ENCODE measurements at places on chromosomes 16 and 17.

GRCh38 chr17:28514561-28515002 lies 8.4 kb downstream of the FOXN1 start:
- DNase-seq: no peak

GRCh38 chr16:78142788-78143187 lies 43.3 kb downstream of the WWOX start:
- DNase-seq: no peak

DNA sequence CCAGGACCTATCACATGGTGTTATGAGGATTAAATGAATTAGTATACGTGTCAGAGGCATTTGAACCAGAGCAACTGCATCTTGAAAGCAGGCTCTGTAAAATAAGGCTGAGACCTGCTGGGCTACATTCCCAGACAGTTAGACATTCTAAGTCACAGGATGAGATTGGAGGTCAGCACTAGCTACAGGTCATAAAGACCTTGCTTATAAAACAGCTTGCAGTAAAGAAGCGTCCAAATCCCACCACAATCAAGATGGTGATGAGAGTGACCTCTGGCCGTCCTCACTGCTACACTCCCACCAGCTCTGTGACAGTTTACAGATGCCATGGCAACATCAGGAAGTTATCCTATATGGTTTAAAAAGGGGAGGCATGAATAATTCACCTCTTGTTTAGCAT lies 71.8 kb downstream of the IRF8 start:
- DNase-seq: peak; percentile 77

- DNase-seq: no peak
Observed at GRCh38 chr17:41974658-41975057, 8.1 kb downstream of the CNP start.

GRCh38 chr17:22503322-22503899 lies 811.1 kb downstream of the KCNJ18 start:
- DNase-seq: no peak

DNA sequence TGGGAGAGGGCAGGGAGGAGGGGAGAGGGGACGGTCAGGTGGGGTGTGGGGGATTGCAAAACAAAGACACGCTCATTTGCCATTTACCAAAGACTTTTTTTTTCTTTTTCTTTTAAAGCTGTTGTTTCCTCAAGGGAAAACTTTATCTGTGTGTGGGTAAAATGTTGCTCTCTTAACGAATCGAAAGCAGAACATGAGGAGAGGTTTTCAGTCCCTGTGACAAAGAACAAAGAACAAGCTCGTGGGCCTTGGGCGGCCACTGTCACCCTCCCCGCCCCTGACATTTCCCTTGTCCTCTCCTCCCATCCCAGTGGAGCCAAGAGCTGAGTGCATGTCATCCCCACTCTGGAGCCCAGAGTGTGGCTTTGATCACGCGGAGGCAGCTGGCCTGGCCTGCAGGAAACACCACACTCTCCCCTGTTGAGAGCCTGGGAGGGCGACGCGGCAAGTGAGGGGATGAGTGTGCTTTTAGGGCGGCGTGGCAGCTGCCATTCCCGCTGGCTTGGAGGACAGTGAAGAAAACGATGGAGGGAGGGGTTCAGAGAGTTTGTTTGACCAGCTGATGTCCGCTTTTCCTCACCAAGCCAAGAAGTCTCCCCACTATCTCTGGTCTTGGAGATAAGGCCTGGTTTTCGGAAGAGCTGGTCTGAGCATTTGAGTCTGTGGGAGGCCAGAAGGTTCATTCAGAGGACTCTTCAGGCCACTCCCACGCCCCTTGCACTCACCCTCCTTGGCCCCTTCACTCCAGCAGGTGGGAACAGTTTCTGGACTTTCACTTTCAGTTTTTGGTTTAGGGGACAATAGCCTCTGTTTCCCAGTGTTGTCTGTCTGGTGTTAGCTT lies 11.4 kb downstream of the CCR7 start:
- DNase-seq: no peak

DNA sequence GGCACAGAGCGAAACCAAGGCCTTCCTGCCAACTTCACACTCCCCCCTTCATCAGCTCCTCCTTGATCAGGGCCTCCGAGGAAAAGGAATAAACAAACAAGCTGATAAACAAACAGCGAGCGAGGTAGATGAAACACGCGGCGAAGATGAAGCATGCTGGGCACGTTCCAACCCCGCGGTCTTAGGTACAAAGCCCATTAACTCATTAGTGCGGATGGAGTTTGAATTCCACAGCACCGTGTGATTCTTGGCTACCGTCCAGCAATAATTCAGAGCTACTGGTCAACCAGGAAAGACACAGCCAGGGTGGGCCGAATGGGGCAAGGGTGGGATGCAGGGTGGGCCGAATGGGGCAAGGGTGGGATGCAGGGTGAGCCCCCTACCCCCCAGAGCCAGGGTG lies 67.3 kb downstream of the RBFOX3 start:
- DNase-seq: no peak

DNA sequence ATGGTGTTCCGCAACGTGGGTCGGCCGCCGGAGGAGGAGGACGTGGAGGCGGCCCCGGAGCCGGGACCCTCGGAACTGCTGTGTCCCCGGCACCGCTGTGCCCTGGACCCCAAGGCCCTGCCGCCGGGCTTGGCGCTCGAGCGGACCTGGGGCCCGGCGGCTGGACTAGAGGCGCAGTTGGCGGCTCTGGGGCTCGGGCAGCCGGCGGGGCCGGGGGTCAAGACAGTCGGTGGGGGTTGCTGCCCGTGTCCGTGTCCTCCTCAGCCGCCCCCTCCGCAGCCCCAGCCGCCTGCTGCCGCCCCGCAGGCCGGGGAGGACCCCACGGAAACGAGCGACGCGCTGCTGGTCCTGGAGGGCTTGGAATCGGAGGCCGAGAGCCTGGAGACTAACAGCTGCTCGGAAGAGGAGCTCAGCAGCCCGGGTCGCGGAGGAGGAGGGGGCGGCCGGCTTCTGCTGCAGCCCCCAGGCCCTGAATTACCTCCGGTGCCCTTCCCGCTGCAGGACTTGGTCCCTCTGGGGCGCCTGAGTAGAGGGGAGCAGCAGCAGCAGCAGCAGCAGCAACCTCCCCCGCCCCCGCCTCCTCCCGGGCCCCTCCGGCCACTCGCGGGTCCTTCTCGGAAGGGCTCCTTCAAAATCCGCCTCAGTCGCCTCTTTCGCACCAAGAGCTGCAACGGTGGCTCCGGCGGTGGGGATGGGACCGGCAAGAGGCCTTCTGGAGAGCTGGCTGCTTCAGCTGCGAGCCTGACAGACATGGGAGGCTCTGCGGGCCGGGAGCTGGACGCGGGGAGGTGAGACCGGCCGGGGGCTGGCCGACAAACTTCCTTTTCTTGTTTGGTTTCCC lies 821 bp downstream of the SOCS7 start:
- no peak for DNase-seq

DNA sequence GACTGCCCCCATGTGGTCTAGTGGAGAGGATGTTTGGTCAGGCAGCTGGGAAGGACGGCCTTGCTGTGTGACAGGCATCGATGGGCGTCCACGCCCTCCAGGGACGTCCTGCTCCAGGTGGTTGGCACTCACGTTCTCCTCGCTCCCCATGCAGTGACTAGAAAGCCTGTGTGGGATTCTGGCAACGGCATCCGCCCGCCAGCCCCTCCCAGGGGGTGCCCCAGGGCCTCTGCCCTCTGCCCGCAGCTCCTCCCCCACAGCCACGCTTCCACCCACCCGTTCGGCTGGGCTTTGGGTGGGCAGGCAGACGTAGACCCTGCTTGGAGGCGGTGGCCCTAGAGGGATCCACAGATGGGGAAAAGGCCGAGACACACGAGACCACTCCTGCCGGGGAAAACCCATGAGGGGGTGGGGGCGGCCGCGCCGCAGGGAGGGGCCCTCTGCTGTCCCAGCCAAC lies 4.7 kb upstream of the IL17C start:
- DNase-seq: peak; percentile 69

GRCh38 chr17:6940186-6940649 lies 55.6 kb upstream of the ALOX12 start:
- no peak for DNase-seq

- DNase-seq: no peak
Observed at GRCh38 chr17:64683796-64684195, 21.7 kb upstream of the SMURF2 start.

DNA sequence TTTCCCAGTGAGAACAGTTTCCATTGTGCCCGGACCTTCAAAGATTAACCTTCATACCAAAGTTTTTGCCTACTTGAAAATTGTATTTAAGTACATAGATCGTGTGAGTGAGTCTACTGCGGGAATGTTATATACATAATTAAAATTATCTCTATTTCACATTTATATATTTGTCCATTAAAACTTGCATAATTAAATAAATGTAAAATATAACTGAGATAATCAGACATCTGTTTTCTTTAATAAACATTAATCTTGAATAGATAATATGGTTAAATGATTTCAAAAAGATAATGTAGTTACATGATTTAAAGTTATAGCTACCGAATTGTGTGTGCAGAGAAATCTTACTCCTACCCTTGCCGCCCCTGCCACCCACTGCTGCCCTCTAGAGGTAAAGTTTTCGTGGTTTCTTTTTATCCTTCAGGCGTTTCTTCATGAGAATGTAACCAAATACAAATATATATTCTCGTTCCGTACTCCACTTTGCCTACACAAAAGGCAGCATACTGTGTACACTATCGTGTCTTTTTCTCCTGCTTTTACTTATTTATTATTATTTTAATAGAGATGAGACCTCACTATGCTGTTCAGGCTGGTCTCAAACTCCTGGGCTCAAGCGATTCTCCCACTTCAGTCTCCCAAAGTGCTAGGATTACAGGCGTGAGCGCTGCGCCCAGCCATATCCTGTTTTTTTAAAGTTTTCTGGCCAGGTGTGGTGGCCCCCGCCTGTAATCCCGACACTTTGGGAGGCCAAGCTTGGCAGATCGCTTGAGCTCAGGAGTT lies 35.6 kb downstream of the RPA1 start:
- no peak for DNase-seq

DNA sequence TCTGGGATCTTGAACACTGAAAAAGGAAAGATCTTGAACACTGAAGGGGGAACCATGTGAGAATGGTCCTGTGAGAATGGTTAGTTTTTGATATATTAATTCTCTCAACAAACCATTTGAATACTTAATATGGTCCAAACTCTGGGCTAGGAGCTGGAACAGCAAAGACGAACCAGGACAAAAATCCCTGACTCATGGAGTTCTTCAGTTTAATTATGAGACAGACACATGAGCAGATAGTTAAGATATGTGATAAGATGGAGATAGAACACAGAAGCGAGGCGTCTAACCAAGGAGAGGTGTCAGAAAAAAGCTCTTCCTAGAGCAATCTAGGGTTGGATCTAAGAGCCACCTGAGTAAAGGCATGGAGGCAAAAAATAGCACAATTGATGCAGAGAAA lies 1.6 kb downstream of the CKLF start:
- no peak for DNase-seq

DNA sequence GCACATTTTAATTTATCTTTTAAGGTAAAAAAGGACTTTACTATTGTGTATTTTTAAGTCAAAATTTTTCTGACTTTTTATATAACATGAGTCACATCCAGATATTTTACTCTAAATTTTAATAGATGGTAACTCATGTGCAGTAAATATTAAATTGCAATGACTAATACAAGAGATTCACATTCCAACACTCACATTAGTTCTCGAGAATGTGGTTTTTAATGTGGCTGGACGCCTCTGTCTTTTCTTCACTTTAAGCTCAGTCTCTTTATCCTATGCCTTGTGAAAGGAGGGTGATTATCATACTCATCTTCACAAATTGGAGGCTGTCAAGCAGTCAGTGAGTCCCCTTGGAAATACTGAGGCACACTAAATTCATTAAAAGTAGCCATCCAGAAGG lies 315.6 kb downstream of the HS3ST3B1 start:
- no peak for DNase-seq

- DNase-seq: peak; percentile 90
Observed at GRCh38 chr17:58513965-58514769, at the start of gene MTMR4. Gene MTMR4, minus strand, starts transcription at chr17:58514638. Its CDS starts 231 bp downstream, at chr17:58514407.

DNA sequence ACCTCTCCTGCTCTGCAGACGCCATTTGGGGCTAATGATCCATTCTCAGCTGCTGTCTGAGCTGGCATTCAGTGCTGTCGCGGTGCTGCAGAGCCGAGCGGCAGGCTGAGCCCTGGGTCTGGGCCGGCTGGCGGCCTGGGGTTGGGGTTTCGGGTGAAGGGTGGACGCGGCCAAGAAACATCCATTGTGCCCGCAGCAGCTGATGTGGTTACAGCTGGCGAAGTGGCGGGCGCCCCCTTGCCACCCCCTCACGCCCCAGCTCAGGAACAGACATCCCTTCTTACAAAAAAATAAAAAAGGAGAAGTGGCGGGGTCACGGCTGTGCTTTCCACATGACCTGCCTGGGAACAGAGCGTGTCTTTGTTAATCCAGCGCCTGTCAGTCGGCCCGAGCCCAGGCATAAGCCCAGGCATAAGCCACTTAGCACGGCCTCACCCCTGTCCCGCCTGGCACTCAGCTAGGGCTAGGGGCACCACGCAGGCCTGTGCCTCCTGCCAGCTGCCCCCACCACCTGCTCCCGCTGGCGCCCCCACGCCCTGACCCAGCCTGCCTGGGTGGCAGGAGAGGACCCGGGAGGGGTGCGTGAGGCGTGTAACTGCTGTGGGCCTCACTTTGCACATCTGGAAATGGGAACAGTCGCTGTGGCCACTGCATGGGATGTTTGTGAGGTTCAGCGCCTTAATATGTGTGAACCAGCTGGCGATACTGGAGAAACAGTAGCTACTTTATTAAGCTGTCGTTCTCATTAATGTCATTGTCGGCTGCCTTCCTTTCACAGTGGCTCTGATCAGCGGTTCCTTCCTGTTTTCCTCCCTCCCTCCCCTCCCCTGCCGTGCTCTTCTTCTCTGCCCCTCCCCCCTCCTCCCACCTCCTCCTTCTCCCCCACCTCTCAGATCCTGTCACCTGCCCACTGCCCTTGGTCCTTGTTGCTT lies 197.7 kb upstream of the CIBAR2 start:
- DNase-seq: no peak
